ENCODE measurements at places on chromosomes 7 and 10.

DNA sequence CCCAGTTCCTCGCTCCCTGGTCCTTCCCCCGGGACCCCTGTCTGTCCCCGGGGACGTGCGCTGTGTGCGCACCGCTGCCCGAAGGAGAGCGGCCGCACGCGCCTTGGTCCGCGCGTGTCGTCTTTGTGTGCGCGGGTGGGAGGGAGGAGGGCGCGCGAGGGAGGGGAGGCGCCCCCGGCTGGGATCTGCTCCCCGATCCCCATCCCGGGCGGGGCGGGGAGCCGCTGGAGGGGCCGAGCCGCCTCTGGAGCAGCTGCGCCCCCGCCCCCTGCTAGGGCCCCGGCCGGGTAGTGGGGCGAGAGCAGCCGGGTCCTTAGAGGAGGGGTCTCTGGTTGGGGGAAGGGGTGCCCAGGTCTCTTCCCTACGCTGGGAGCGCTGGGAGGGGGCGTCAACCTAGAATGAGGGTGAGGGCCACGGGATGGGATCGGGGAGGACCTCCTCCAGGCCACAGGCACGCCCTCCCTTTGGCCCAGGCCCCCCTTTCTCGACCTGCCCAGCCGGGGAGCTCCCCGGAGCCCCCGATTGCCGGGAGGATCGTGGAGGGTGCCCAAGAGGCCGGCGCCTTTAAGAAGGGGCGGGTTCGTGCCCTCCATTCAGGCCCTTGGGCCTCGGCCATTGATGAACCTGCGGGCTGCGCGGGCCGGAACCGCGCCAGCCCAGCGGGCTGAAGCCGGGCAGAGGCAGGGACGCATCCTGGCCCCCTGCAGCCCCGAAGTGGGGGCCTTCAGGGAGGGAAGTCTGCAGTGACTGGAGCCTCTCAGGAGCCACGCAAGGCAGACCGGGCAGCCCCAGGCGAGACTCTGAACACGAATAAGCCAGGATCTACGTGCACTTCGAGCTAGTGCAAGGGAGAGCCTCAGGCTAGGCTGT lies 678 bp downstream of the SH2B2 start:
- DNase-seq: no peak

GRCh38 chr7:77258014-77258413 lies 58.4 kb upstream of the FGL2 start:
- no peak for DNase-seq

- DNase-seq: no peak
Observed at GRCh38 chr10:55078121-55078520, 277.1 kb upstream of the PCDH15 start.

- DNase-seq: no peak
Observed at GRCh38 chr10:130954326-130954905, 357.1 kb downstream of the TCERG1L start.

DNA sequence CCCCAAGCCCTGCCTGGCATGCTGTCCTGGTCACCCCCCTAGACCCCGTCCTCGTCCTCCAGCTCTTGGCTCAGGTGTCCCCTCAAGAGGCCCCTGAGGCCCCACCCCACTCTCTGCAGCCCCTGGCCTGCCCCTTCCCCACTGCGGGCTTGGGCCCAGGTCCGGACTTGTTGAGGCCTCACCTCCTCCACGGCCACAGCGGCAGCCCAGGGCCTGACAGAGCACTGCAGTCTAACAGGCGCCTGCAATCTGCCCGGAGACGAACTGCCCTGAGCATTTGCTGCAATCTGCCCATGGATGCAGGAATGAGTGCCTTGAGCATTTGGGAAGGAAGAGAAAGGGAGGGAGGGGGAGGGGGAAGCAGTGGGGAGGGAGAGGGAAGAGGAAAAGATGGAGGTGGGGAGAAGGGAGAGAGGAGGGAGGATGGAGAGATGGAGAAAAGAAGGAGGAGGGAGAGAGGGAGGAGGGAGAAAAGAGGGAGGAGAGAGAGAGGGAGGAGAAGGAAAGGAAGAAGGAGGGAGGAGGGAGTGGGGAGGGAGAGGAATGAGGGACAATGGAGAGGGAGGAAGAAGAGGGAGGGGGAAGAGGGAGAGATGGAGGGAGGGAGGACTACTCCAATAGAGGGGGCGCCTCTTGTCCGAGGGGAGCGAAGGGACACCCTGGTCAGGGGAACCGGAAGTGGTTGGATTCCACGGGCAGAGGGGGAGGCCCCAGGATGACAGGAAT lies 73.9 kb downstream of the PDGFA start:
- no peak for DNase-seq

DNA sequence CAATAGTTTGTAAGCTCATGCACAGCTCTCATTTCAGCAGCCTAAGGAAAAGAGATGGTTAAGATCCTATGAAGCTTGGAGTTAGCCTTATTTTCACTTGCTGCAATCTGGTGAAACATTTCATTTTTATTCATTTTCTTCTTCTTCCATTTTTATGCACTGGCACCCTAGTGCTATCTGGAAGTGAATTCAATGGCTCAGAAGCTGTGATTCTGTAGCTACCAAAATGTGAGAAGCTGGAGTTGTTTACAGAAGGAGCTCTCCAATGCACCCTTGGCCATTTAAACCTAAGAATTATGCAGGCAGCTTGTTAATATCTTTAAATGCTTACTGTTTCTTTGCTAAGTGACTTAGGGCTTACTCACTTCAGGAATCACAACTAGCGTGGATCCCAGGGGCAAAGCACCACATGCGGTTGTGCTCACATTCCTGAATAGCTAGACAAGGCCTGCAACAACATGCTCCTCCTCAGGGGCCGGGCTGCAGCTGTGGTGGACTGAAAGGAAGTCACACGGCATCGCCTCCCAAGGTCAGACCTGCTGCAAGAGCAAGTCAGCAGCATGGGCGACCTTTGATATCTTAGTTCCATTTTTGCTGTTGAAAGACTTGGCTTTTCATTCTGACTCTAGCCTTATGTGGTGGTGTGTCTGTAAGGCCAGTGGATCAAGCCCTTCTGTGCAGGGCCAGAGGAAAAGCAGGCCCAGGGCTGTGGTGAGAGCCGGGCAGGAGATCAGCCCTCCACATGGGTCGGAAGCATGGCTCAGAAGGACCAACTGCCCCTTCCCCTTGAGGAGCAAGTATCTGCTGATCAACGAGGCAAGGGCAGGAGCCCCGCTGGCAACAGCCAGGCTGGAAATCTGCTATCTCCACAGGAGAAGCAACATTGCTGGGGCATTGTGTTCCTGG lies 91.9 kb upstream of the MBL2 start:
- no peak for DNase-seq

GRCh38 chr7:66099232-66099550 lies 15.5 kb upstream of the CRCP start:
- DNase-seq: no peak

DNA sequence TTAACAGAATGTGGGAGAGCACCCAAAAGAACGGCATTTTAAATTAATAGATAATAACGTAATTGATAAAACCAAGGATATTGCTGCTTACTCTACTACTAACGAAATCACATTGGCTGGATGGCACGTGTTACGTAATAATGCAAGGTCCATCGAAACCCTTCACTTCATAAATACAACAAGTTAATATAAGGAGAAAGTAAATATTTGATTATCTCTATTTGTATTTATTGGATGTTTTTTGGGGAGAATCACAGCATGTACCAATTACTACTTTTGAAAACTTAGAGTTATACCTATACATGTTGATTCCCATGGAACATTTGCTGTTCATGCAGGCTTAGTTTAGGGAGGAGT lies 1.6 kb downstream of the PRKG1 start:
- no peak for DNase-seq

- DNase-seq: no peak
Observed at GRCh38 chr7:156094350-156095146, 282.3 kb upstream of the SHH start.

DNA sequence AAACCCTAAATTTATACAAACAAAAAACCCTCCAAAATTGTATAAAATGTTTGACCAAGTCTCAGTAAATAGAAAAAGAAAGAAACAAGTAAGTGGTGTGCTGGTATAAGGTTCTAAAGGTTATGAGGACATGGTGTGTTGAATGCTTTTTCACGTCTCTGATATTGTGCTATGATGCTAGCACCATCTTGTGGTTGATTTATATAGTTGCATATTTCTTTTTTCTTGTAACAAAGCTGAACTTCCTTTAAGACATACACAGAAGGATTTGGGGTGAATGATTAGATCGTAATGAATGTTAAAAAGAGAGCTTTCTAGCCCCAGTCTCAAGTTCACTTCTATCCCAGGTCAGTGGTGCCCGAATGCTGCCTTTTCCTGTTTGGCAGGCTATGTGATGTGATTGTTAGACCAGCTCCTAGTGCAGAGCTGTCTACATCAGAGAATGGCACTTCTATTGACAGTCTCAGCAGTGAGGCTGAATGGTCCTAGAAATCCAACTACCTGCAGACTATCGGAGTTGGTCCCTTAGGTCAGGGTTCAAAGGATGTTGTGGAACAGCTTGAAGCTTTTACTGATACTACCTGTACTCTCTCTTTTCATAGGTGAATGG lies 25.0 kb downstream of the VTI1A start:
- peak; percentile 61 for DNase-seq

DNA sequence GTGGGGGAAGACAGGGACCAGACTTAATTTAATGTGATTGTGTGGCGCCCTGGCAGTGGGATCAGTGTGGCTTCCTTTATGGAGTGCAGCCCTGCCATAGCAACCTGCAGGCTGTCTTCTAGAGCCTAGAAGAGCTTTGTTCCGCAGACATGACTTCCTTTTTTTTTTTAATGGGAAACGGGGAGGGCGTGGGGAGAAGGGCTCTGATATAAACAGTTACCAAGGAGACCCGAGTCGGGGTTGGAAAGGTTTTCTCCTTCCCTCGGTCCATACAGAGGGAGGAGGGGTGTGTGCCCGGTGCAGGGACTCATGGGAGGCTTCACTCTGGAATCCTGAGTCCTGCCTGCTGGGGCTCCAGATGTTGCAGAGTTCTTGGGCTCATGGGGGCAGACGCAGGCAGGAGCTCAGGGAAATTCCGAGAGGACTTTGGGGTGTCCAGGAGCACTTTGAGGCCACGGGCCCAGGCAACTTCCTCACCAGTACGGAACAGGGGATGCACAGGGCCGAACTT lies 26.9 kb downstream of the TMEM120A start:
- no peak for DNase-seq

DNA sequence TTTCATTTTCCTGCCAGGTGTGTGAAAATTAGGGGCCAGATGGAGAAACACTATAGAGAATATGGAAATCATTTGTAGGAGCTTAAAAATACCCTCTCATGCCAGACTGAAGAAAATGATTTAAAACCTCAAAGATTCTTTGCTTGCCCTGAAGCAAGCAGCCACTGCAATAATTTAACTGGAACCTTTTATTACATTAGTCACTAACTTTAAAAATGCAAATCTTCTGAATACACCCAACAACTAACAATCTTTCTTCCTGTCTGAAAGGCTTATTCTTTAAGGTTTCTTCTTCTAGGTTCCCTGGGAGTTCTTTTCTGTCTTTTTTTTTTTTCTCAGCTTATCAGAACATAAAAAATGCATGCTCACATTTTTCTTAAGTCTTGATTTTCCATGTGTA lies 238.5 kb upstream of the KMT2E start:
- no peak for DNase-seq

- no peak for DNase-seq
Observed at GRCh38 chr10:115915429-115915828, 357.6 kb downstream of the GFRA1 start.

DNA sequence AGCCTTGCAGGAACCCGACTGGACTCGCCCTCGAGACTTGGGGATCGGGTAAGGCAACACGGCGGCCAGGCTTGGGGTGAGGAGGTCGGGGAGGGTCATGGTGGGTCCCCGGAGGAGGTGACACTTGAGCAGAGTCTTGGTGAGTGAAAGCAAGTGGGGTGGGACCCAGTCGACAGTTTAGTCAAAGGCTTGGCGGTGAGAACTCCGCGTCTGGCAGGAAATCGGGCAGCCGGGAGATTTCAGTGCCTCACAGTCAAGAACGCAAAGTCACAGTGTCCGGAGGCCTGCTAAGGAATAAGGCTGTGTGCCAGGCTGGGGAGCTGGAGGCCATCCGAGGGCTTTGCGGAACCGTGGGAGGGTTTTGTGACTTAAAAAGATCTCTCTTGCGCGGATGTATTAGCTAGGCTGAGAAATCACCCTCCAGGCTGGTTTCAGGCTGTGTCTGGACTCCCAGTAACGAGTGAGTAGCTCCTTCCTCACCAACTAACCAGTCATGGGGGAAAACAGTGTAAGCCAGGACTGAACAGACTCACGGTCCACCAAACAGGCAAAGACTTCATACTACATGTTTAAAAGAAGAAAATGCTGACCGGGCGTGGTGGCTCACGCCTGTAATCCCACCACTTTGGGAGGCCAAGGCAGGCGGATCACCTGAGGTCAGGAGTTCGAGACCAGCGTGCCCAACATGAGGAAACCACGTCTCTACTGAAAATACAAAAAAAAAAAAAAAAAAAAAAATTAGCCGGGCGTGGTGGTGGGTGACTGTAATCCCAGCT lies 613 bp downstream of the AP5Z1 start:
- peak; percentile 63 for DNase-seq

- no peak for DNase-seq
Observed at GRCh38 chr7:132738254-132738653, 162.0 kb upstream of the PLXNA4 start.

GRCh38 chr7:103964269-103964668 lies 25.2 kb downstream of the RELN start:
- DNase-seq: no peak
